Breast epithelium (tissue), 4 donors: ENCODE measurements at places on chromosomes 4 and X. TPM values are rescaled to one million over a fixed set of nuclear protein-coding genes. Genes with fewer than 3 reads are reported as not detected.

REELD1 gene
- 0.73 TPM for total RNA-seq

IL2 gene
- total RNA-seq: 0.48 TPM

- no peak overlapping the region for H3K4me3 ChIP-seq
- H3K27ac ChIP-seq: no peak overlapping the region
- DNase-seq: no peak
- H3K27me3 ChIP-seq: no peaks in the 10 kb centered on the region
- no peaks in the 10 kb centered on the region for H3K4me1 ChIP-seq
- H3K36me3 ChIP-seq: no peaks in the 10 kb centered on the region
Measured at GRCh38 chr4:121344098-121344497, 36.7 kb downstream of the QRFPR start.

GRCh38 chrX:11398785-11399184 is 105.6 kb downstream of the AMELX start:
- H3K4me1 ChIP-seq: no peaks in the 10 kb centered on the region
- no peak overlapping the region for H3K27ac ChIP-seq
- no peaks in the 10 kb centered on the region for H3K36me3 ChIP-seq
- no peak for DNase-seq
- no peak overlapping the region for H3K4me3 ChIP-seq

DNA sequence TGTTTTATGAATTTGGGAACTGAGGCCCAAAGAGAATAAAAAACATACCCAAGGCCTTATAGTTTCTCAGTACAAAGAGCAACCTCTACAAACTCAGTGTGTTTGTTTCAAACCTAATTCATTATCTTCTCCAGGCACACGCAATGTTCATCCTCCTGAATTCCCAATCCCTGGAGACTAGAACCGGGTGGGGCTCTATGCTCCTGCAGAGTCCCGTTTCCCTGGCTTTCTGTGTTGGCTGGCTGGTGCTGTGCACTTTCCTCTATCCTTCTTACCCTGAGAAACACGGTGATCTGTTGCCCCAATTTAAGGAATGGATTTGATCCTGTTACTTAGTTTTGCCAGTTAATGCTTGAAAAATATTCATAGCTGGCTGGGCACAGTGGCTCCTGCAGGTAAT is 63.9 kb downstream of the FGFBP1 start:
- no peaks in the 10 kb centered on the region for H3K36me3 ChIP-seq
- H3K27ac ChIP-seq: no peak overlapping the region
- H3K4me1 ChIP-seq: no peaks in the 10 kb centered on the region
- no peaks in the 10 kb centered on the region for H3K27me3 ChIP-seq

DNA sequence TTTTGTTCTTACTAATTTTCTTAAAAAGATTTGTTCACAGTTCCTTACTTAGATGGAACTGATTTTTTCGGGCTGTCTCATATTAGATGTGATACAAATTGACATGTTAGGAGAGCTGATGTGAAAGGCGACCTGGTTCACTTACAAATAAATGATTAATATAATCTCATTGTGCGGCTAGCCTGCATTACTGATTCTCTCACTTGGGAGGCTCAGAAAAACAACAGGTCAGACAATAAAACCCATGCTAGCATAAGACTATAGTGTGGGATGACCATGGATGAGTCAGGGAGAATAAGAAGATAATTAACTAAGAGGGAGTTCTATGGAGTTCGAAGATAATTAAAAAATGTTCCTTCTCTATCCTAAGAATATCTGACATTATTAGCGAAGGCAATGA is 40.8 kb downstream of the RTL9 start:
- peaks cover 66% of the 10 kb centered on the region for H3K27me3 ChIP-seq
- H3K4me1 ChIP-seq: no peaks in the 10 kb centered on the region
- no peak overlapping the region for H3K4me3 ChIP-seq
- DNase-seq: no peak

DNA sequence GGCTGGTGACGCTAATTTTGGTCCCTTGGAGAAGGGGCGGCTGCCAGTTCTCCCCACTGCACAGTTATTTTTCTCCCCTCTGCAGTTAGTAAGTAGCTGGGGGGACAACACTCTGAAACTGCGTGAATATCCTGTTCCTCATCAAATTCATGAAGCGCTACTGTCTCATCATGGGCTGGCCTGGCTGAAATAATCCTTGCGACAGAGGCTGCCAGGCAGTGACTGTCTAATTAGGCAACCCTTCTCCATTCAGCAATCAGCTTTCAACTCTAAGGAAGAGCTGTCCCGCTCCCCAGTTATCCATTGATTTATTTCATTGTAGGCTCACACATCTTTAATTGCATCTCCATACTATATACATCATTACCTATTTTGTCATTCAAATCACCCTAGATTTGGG is 8.2 kb downstream of the SH3TC1 start:
- H3K36me3 ChIP-seq: no peaks in the 10 kb centered on the region
- no peak overlapping the region for H3K4me3 ChIP-seq
- no peak for DNase-seq

FREM3 gene
- total RNA-seq: 0.15 TPM

DNA sequence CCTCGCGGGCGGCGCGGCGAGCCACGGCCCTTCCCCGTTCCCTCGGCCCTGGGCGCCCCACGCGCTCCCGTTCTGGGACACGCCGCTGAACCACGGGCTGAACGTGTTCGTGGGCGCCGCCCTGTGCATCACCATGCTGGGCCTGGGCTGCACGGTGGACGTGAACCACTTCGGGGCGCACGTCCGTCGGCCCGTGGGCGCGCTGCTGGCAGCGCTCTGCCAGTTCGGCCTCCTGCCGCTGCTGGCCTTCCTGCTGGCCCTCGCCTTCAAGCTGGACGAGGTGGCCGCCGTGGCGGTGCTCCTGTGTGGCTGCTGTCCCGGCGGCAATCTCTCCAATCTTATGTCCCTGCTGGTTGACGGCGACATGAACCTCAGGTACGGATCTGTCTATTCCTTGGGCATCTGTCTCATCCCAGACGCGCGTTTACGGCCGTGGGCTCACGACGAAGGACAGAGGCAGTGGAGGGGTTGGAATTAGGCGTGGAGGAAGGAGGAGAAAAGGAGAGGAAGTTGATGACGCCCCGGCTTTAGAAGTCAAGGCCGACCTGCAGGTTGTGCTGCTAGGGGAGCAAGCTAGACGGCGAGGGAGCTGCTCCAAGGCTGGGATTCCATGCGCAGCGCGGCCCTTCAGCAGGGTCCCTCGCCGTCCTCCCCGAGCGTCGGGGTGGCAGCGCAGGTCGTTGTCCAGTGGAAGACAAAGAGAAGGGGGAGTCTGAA is 792 bp downstream of the SLC10A4 start:
- peaks cover 49% of the 10 kb centered on the region for H3K27me3 ChIP-seq
- no peaks in the 10 kb centered on the region for H3K36me3 ChIP-seq
- H3K4me3 ChIP-seq: peak overlapping the region; percentile 20

DNA sequence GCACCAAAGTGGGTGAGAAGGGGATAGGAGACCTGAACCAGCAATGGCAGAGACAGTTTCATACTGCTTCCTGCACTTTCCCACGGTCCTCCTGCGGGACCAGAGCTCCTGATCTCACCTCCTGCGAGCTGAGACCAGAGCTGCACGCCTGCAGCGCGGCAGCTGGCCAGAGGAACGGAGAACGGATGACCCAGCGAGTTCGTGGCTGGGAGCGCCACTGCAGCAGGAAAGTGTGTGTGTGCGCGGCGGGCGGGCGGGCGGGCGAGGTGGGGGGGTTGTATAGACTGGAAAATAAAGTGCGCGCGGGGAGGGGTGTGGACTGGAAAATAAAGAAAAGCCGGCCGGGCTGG is 16.5 kb downstream of the MCF2 start:
- no peak for DNase-seq
- H3K27me3 ChIP-seq: no peaks in the 10 kb centered on the region
- H3K4me1 ChIP-seq: no peaks in the 10 kb centered on the region
- no peaks in the 10 kb centered on the region for H3K36me3 ChIP-seq
- peak overlapping the region; percentile 32 for H3K4me3 ChIP-seq

GRCh38 chr4:125705681-125706080 is 390.9 kb downstream of the FAT4 start:
- no peaks in the 10 kb centered on the region for H3K27me3 ChIP-seq
- H3K4me1 ChIP-seq: no peaks in the 10 kb centered on the region
- no peaks in the 10 kb centered on the region for H3K36me3 ChIP-seq
- no peak overlapping the region for H3K4me3 ChIP-seq
- no peak overlapping the region for H3K27ac ChIP-seq

DNA sequence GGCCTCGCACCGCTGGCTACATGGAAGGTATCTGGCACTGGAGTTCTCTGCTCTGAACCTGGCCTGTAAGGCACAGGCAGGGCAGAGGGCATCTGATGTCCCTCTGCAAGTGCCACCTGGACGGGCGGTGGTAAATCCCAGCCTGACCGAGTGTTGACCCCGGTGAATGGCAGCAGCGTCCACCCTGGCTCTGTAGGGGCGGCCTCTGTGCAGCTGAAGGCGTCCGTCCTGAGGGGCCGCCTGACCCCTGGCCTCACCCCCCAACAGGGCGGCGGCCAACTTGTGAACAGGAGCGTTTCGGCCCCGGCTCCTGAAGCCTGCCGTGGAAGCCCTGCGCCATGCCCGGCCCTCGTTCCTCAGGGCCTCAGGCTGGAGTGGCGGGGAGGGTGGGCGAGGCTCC is 51.4 kb downstream of the CPZ start:
- no peak for DNase-seq
- no peak overlapping the region for H3K4me3 ChIP-seq
- no peaks in the 10 kb centered on the region for H3K36me3 ChIP-seq
- H3K27ac ChIP-seq: no peak overlapping the region
- H3K4me1 ChIP-seq: no peaks in the 10 kb centered on the region
- H3K27me3 ChIP-seq: peaks cover 13% of the 10 kb centered on the region

GRCh38 chr4:7557456-7557855 is 122.7 kb upstream of the PSAPL1 start:
- no peaks in the 10 kb centered on the region for H3K4me1 ChIP-seq
- H3K36me3 ChIP-seq: no peaks in the 10 kb centered on the region
- no peak overlapping the region for H3K4me3 ChIP-seq
- H3K27ac ChIP-seq: no peak overlapping the region
- H3K27me3 ChIP-seq: no peaks in the 10 kb centered on the region

DNA sequence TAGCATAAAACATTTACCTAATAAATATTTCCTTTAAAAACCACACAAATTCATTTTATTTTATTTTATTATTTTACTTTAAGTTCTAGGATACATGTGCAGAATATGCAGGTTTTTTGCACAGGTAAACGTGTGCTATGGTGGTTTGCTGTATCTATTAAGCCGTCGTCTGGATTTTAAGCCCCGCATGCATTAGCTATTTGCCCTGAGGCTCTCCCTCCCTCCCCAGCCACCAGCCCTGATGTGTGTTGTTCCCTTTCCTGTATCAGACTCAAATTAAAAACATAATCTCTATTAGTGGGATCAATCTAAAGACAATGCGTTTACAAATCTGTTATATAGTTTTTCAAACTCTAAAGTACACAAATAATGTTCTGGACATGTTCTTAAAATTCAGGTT is 1.2 kb upstream of the HTN3 start:
- no peak overlapping the region for H3K4me3 ChIP-seq
- no peaks in the 10 kb centered on the region for H3K4me1 ChIP-seq
- no peak for DNase-seq
- H3K27me3 ChIP-seq: no peaks in the 10 kb centered on the region
- H3K36me3 ChIP-seq: no peaks in the 10 kb centered on the region

- H3K4me1 ChIP-seq: peaks cover 12% of the 10 kb centered on the region
- H3K36me3 ChIP-seq: no peaks in the 10 kb centered on the region
- peak overlapping the region; percentile 93 for H3K4me3 ChIP-seq
- no peak for DNase-seq
- peak overlapping the region; percentile 90 for H3K27ac ChIP-seq
Measured at GRCh38 chr4:56466910-56467283, 520 bp upstream of the SRP72 start.

GRCh38 chr4:94516999-94517398 is 65.3 kb downstream of the PDLIM5 start:
- H3K4me1 ChIP-seq: no peaks in the 10 kb centered on the region
- H3K27ac ChIP-seq: no peak overlapping the region
- no peaks in the 10 kb centered on the region for H3K27me3 ChIP-seq
- no peaks in the 10 kb centered on the region for H3K36me3 ChIP-seq

GRCh38 chr4:175297965-175298565 is 379.9 kb downstream of the ADAM29 start:
- H3K36me3 ChIP-seq: no peaks in the 10 kb centered on the region
- no peak for DNase-seq
- H3K27ac ChIP-seq: no peak overlapping the region
- no peaks in the 10 kb centered on the region for H3K27me3 ChIP-seq

CLDN22 gene
- not detected for total RNA-seq

MAGEA10 gene
- not detected for total RNA-seq

GRCh38 chr4:5717449-5718158 is 6.6 kb downstream of the EVC start:
- no peaks in the 10 kb centered on the region for H3K27me3 ChIP-seq
- no peak for DNase-seq
- no peak overlapping the region for H3K4me3 ChIP-seq
- no peaks in the 10 kb centered on the region for H3K36me3 ChIP-seq
- no peak overlapping the region for H3K27ac ChIP-seq
- H3K4me1 ChIP-seq: no peaks in the 10 kb centered on the region

GRCh38 chr4:183544109-183544508 is 39.3 kb downstream of the ING2 start:
- no peaks in the 10 kb centered on the region for H3K4me1 ChIP-seq
- H3K27ac ChIP-seq: no peak overlapping the region
- no peaks in the 10 kb centered on the region for H3K27me3 ChIP-seq
- DNase-seq: no peak

- peak overlapping the region; percentile 99 for H3K27ac ChIP-seq
- H3K4me3 ChIP-seq: peak overlapping the region; percentile 92
- no peaks in the 10 kb centered on the region for H3K4me1 ChIP-seq
Measured at GRCh38 chr4:68348577-68348976, 1.3 kb downstream of the YTHDC1 start.

DCAF8L2 gene
- not detected for total RNA-seq

GRK4 gene
- total RNA-seq: 3.8 TPM

GRCh38 chr4:173192375-173193162 is 24.0 kb downstream of the GALNT7 start:
- H3K27ac ChIP-seq: peak overlapping the region; percentile 73
- no peaks in the 10 kb centered on the region for H3K27me3 ChIP-seq
- H3K36me3 ChIP-seq: no peaks in the 10 kb centered on the region
- no peak overlapping the region for H3K4me3 ChIP-seq
- peaks cover 5% of the 10 kb centered on the region for H3K4me1 ChIP-seq

GATB gene
- 26.6 TPM for total RNA-seq

DNA sequence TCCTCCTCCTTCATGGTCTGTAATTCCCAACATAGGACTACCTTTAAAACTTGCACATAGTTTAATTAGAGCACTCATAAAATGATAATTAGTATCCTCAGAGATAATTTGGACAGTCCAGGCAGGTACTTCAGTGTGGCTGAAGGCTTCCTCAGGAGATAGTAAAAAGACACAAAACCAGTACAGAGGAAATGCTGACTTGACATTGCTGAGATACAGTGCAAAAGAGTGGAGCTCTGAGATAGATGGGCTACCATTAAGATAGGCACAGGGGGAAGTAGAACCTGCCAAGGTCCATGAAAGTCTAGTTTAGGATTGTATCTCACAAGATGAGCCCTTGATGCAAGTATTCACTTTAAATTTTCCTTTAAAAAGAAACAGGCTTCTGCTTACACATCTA is 91.0 kb downstream of the USP9X start:
- no peaks in the 10 kb centered on the region for H3K4me1 ChIP-seq
- H3K27ac ChIP-seq: no peak overlapping the region
- no peaks in the 10 kb centered on the region for H3K36me3 ChIP-seq
- no peaks in the 10 kb centered on the region for H3K27me3 ChIP-seq

PTPN13 gene
- 41.3 TPM for total RNA-seq

GRCh38 chr4:8514391-8514790 is 65.8 kb upstream of the GPR78 start:
- H3K27ac ChIP-seq: no peak overlapping the region
- H3K4me3 ChIP-seq: no peak overlapping the region
- no peaks in the 10 kb centered on the region for H3K36me3 ChIP-seq
- no peak for DNase-seq

GRCh38 chr4:1720163-1720983 is 750 bp downstream of the TMEM129 start:
- H3K4me3 ChIP-seq: peak overlapping the region; percentile 80
- H3K27me3 ChIP-seq: no peaks in the 10 kb centered on the region
- H3K36me3 ChIP-seq: no peaks in the 10 kb centered on the region
- DNase-seq: no peak
- peak overlapping the region; percentile 90 for H3K27ac ChIP-seq
